ENCODE measurements at places on chromosomes 7 and 10. TPM values are rescaled to one million over a fixed set of nuclear protein-coding genes. Genes with fewer than 3 reads are reported as not detected.

The MYL7 gene
- not detected for total RNA-seq

The STAMBPL1 gene
- 39.9 TPM for total RNA-seq

The ASB10 gene
- total RNA-seq = not detected

The AIFM2 gene
- total RNA-seq = 6.4 TPM

- DNase-seq = no peak
These were observed 106.2 kb upstream of the AGK start for GRCh38 chr7:141444961-141445360.

DNA sequence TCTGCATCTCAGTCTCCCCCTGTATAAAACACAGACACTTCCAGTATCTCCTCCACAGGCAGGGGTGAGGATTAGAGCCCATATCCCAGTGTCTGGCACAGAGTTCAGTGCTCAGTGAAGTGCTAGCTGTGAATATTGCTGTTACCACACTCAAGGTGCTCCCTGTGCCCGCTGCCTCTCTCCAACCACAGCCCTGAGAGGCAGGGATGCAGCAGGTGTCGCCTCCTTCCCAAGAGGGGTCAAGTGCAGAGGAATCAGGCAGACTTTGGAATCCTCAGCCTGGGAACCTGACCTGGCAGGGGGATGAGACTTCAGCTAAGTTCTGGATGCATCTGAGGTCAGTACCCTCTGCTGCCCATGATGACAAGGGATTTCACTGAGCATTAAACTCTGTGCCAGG is 163.1 kb downstream of the GFRA1 start:
- no peak for DNase-seq

- DNase-seq = no peak
These were observed 50.4 kb downstream of the TSPAN15 start for GRCh38 chr10:69501657-69502056.

- peak; percentile 99 for DNase-seq
These were observed 23.6 kb downstream of the DDIT4 start for GRCh38 chr10:72297281-72297804.

GRCh38 chr10:46240684-46241565 is 45.9 kb upstream of the ANTXRL start:
- peak; percentile 40 for DNase-seq
